ENCODE measurements at places on chromosomes 11 and 22.

GRCh38 chr11:46229230-46229629, 48.2 kb upstream of the CREB3L1 start:
- no peak for DNase-seq

DNA sequence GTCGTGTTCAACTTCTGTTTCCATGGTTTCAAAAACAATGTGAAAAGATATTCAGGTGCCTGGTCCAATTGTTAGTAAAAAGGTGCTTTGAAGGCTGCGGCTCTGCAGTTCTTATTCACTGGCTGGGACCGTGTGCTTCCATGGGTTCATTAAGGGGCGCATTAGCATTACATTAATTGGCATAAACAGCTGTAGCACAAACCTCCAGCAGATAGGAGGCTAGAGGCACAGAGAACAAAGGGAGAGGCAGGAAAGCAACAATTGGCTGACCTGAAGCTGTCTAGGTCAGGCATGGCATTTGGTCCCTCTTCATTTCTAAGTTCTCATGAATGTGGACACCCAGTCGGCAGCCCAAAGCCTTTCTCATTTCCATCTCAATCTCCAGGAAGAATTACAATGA, 16.6 kb downstream of the PAK1 start:
- DNase-seq: no peak

DNA sequence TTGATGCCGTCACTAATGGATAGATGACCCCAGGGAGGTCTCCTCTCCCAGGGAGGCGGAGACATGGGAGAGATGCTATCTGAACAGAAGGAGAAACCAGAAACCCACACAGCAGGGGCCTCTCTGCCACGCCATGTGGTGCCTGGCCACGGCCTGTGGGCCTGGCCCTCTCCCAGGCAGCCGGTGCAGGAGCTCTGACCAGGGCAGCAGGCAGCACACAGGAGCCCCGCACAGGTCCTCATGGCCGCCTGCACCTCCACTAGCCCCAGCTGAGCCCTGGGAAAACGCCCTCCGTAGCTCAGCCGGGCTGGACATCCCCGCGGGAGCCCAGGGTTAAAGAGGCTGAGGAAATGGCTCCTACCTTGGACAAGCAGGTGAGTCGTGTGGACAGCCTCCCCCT, 19.8 kb downstream of the IGSF9B start:
- no peak for DNase-seq

DNA sequence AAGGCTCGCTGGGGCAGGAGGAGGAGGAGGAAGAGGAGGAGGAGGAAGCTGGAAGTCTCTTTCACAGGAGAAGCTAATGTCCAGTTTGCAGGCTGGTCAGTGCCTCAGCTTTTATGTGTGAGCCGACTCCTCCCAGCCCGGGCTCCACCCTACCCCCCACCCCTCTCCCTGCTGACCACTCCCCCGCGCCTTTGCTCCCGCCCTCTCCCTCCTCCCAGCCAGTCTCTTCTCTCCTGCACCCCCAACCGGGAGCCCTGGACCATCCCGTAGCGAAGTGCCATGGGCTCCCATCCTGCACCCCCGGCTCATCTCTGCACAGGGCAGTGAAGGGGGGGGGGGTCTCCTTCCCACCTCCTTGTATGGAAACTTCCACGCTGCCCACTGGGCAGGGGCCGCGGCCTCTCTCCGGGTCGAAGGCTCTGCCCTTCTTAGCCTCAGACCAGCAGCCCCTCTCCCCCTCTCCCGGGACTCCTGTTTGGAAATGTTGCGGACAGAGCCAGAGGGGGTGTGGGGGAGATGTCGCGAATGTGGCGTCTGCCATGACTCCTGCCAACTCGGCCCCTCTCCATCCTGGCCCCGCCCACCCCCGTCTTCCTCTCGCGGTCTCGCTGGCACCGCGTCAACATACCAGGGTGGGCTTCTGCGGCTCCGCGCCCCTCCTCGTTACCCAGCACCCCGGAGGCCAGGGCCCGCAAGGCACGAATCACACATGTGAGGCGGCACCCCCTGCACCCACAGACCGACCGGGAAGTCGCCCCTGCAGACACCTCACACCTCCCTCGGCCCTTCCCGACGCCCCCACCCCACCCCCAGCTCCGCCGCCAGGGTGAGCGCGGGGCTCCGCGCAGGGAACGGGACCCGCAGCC, 1.8 kb downstream of the IGF2 start:
- no peak for DNase-seq

DNA sequence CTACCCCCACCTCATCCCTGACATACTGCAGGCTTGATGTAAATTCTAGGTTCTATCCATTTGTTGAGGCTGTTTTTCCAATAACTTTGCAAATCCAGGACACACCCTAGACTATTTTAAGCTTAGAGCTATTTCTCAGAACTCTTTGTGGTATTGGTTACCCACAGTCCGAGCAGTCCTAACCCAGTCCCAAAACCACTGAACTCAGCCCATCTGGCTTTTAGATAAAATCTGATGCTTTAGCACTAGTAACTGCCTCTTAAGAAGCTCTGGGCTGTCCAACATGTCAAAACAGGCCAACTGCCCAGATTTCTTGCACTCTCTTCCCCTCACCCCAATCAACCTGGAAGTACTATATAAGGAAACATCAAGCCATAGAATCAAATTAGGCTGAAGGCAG, 344.4 kb upstream of the CADM1 start:
- DNase-seq: no peak

GRCh38 chr22:28435982-28436381, 243.7 kb downstream of the TTC28 start:
- DNase-seq: no peak

DNA sequence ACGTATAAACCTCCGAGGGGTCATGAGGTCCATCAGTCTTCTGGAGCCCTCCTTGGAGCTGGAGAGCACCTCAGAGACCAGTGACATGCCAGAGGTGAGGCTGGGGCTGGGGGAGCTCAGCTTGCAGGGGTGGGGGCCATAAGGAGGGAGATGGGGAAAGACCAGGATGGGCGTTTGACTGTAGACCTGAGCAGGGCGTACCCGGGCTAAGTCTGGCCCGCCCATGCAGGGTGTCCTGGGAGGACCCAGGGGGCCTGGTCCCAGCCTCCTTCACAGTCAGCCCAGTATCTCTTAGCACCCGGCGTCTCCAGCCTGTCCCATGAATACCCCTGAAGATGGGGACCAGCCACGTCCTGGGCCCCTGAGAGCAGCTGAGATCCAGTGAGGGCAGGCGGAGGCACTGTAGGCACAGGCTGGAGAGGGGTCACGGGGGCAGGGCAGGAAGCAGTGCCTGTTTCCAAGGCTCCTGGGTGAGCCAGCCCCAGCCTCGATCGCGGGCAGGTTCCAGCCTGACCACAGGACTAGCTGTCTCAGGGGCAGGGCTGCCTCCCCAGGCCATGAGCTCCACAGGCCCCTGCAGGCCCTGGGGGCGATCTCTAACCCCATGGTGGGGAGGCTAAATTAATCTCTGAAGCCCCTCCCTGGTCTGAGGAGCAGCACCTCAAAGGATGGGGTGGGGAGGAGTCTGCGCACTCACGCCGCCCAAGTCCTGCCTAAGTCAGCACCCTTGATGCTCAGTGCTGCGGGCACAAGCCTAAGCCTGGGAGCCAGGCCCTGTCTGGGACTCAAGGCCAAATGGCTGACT, 7.1 kb downstream of the SSH3 start:
- DNase-seq: no peak

DNA sequence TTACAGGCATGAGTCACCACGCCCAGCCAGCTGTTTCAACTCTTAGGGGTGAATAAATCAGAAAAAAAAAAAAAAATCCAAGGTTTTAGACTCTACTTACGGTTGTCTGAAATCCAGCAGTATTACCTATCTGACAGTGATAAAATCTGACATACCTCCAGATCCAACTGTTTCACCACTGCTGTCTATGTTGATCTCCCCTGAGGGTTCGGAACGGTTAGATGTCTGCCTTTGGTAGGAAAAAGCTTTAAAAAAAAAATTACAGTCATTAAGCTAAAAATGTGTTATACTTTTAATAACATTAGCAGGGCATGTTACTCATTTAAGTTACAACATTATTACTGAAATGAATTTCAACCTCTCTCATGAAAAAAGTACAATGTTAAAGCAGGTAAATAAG, 21.1 kb downstream of the NCAPD3 start:
- no peak for DNase-seq

GRCh38 chr11:65655570-65656332, 7.0 kb downstream of the RELA start:
- no peak for DNase-seq

- DNase-seq: no peak
Observed at GRCh38 chr22:47372596-47373385, 610.3 kb downstream of the TBC1D22A start.

DNA sequence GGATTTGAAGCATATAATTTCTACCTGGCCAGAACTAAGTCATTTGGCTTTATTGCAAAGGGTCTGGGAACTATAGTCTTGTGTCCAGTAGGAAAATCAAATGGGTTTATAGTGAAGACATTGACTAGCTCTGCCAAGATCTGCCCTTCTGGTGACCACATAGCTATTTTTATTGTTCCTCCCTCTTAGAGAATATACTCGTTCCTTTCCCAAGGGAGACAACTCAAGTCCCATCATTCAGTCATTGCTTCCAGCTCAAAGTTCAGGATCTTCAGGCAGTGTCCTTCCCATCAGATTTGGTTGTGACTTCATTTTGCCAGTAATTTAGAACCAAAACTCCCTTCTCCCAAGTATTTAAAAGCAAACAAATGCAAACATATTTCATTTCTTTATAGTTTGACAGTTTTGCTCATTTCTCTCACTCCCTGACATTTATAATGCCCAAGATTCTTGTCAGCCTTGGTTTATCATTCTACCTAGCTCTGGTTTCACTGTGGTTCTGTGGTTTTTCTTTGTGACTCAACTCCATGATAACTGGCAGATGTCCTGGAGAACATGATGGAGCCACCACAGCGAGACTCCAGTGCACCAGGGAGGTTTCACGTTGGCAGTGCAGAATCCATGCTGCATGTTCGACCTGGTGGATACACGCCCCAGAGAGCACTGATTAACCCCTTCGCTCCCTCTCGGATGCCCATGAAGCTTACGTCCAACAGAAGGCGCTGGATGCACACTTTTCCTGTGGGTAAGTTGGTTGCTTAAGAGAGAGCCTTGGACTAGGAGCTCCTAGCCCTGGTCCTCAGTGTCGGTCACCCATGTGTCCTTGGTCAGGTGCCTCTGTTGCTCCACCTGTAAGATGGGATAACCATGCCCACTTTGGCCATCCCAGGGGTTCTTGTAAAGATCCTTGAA, 64.9 kb downstream of the DEPDC5 start:
- peak; percentile 15 for DNase-seq

DNA sequence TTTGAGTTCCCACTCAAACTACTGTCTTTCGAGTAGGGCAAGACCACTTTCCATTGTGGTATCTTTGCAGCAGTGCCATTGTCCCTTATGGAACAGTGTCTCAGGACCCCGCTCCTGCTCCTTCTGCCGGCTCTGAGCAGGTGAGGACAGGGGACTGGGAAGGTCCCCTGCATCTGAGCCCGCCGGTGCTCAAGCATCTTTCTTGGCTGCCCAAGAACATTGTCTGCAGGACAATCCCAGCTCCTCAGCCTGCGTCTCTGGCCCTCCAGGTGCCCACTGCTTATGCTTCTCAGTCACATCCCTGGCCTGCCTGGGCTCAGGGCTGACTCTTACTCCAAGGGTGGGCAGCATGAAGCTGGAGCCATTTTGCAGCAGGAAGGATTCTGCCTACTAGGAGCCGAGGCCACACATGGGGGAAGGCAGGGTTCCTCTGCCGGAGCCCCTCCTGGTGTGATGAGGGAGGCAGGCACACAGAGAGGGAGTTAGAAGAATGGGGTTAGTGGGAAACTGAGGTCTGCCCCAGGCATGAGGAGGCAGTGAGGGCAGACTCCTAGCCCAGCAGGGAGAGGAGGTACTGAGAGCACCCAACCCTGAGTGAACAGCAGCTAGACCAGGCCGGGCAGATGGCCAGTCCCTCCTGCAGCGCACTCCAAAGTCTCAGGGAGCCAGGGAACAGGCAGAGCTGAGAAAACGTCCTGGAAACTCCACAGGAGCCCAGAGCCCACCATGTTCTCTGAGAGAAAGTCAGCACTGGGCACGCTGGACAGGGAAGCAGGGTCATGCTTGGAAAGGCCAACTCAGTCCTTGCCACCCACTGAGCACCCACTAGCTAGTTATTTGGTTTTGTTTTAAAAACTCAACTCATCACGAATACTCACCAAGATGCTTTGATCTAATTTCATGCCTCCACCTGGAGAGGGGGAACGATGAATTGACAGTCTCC, 7.5 kb upstream of the PPARA start:
- DNase-seq: no peak

- DNase-seq: peak; percentile 64
Observed at GRCh38 chr22:43110927-43111623, 525 bp downstream of the BIK start.

DNA sequence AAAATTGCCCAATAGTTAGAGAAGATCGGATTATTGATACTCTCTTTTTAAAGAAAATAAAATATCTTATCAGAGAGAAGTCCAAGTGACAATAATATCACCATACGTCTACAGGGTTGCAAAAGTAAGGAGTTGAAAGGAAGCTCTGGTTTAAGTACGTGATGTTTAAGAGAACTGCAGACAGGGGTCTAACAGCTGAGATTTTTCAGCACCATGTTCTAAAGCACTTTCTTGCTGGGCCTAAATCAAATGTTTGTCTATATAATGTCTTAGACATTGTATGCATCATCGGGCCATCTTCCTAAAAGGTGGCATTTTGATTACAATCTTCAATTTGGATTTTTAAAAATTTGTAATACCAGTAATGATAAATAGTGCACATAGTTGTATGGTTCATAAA, 133.3 kb downstream of the RRAS2 start:
- no peak for DNase-seq

GRCh38 chr11:45919806-45920530, 2.3 kb upstream of the PEX16 start:
- DNase-seq: no peak

- DNase-seq: no peak
Observed at GRCh38 chr11:66715346-66716085, 13.5 kb downstream of the SPTBN2 start.

DNA sequence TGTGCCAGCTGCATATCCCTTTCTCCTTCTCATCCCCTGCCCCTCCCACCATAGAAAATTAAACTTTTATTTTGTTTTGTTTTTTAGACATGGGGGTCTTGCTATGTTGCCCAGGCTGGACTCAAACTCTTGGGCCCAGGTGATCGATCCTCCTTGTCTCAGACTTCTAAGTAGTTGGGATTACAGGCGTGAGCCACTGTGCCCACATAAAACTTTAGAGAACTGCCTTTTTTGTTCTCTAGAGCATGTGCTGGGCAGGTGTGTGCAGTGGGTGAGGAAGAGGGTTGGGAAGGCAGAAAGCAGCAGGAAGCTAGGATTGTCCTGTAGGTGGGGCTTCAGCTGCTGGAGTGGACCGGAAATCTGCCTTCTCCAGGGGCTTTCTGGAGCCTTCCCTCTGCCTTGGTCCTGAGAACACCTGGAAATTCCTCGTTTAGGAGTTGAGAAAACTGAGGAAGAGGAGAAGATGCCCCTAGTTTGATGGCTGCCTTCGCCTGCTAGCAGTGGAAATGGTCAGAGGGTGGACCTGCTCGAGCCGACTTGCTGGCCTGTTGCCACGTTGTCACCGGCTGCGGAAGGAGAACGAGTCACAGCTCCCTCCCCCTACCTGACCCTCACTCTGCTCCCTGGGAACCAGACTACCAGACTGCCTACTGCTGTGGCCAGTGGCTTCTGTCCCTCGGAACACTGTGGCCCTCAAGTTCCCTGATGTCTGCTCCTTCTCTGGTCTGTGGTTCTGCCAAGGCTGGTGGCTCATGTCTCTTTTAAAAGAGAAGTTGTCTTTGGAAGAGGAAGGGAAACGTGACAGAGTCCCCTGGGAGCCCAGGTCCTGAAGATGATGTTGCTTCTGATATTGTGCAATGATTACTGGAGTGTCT, 4.0 kb downstream of the ST14 start:
- DNase-seq: no peak

- DNase-seq: no peak
Observed at GRCh38 chr11:3367221-3367620, 11.7 kb downstream of the ZNF195 start.

GRCh38 chr22:38347181-38347943, 30.1 kb upstream of the CSNK1E start:
- DNase-seq: no peak

Data from activated naive CD4-positive, alpha-beta T cell treated with anti-CD3 and anti-CD28 coated beads, Interleukin-2, amount 50 U/mL, for 16 hours (primary cell).